ENCODE measurements at places on chromosomes 5 and 9.

DNA sequence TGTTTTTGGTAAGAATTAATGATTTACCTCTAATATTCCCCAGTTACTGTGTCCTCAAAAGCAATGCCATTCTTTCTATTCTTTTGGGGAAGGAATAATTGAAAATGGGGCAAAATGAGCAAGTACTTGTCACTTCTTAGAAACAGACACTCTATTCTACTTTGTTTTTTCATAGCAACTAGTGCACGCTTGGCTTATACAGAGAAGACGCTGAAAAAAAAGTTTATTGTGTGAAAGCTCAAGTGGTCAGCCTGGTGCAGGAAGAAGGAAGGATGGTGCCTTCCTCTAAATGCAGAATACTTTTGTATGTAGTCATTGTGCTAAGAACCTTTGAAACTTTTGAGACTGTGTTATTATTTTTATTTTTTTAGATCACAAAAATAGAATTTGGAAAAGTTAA, 29.6 kb downstream of the ANKDD1B start:
- no peak for DNase-seq

DNA sequence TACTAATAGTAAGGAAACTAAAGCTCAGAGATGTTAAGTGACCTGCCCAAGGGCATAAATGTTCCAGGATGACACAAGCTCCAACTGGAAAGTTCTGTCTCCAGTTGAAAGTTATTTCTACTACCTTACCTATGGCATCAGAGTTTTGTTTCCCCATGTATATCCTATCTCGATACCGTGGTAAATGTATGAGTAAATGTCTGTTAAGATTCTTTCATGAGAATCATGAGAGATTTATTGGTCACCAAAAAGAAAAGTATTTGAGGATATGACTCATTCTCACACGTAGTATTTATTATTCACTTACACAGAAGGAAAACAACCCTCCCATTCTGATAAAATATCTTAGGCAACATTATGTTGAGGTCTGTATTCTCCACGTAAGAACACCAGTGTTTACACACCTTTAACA, 11.1 kb upstream of the SHOC1 start:
- no peak for DNase-seq

GRCh38 chr5:66144834-66145390, 812 bp downstream of the SREK1 start:
- no peak for DNase-seq

DNA sequence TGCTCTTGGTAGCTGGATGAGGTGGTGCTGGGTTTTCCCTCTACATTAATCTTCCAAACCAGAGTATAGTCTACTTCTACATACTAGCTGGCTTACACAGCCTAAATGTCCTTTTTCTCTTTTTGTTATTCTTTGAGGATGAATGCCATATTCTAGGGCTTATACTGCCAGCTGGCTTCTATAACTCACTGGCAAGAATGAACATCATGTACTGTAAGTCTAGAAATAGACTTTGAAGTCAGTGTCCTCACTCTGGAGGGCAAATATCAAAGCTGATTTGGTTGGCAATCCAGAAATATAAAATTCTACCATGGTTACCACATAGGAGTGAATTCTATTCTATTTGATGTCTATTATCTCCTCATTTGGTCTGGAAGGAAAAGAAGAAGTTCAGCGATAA, 251.7 kb upstream of the TYRP1 start:
- no peak for DNase-seq

DNA sequence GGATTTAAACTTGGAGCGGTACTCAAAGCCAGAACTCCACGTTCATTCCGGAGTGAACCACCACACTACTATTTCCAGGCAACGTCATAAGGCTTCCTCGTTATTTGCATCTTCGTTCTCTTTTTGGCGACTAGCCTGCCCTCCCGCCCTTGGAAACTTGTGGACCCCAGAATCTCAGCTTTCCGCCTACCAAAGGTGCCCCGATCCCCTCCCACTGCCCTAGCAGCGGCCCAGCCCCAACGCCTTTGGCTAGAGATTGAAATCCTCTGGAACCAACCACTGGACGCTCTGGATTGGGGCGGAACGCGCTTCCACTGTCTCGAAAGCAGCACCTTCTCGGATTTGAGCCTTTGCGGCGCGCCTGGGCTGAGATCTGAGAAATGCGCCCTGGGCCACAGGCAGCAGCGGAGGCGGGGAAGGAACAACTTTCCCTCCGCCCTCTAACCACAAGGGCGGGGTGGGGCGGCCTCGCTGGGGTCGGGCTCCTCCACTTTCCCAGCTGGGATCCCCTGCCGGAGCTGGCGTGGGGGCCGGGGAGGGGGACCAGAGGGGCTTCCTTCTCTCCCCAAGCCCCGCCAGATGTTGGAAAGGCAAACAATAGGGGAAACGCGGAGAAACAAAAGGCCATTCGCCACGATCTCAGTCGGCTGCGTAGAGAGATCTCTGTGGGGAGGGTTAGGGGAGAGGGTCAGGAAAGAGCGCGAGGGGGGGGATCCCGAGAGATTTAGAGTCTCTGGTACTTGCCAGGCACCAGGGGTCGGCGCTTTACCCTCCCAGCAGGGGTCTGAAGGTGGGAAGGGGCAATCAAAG, 1.3 kb downstream of the MOB3B start:
- peak; percentile 57 for DNase-seq

- DNase-seq = no peak
These were observed 563.3 kb downstream of the IRX1 start for GRCh38 chr5:4158750-4159447.

DNA sequence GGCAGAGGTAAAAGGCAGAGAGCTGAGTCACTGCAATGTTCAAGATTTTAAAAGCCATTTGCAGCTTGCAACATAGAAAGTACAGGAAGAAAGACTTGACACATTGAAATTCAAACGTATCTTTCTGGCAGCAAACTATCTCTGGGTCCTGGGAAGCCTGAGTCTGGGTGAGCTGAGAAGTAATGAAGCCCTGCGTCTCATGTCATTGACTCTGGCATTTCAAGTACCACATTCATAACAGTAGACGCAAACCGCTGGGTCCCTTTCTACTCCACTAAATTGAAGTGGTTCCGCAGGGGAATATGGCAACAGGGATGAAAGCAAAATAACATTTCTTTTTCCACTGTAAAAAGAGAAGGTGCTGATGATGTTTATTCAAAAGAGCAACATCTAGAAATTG, 694.3 kb downstream of the BRINP1 start:
- DNase-seq = no peak

- DNase-seq = no peak
These were observed 128.7 kb upstream of the OTULINL start for GRCh38 chr5:14452685-14453454.

- no peak for DNase-seq
These were observed 62.4 kb downstream of the SERINC5 start for GRCh38 chr5:80193401-80193800.

GRCh38 chr5:100780376-100780870, 122.7 kb downstream of the ST8SIA4 start:
- DNase-seq = no peak

DNA sequence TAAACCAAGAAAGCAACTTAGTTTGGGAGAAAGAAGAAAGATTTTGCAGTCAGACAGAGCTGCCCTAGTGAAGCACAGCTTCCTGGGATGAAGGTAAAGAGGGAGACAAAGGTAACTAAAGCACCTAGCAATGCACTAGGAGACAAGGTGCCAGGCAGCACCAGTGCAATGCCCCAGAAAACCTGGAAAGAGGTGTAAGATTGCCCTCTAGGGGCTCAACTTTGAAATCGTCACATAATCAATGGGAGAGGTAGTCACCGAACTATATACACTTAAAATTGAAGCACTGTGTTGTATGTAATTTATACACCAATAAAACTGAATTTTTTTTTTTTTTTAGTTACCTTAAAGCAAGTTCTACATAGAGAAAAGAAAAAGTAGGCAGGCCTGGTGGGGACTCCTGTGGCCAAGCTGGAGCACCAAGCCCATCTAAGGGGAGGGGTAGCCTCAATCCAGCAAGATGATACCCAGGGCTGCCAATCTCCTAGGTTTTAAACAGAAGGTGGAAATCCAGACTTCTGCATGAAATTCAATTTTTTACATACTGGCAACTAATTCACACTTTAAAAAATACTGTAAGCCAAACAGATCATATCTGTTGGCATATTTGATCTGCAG, 48.2 kb downstream of the CDK5RAP2 start:
- DNase-seq = no peak

- no peak for DNase-seq
These were observed 10.9 kb downstream of the RALGDS start for GRCh38 chr9:133109931-133110650.

- DNase-seq = no peak
These were observed 202.3 kb downstream of the AOPEP start for GRCh38 chr9:94928691-94929368.

DNA sequence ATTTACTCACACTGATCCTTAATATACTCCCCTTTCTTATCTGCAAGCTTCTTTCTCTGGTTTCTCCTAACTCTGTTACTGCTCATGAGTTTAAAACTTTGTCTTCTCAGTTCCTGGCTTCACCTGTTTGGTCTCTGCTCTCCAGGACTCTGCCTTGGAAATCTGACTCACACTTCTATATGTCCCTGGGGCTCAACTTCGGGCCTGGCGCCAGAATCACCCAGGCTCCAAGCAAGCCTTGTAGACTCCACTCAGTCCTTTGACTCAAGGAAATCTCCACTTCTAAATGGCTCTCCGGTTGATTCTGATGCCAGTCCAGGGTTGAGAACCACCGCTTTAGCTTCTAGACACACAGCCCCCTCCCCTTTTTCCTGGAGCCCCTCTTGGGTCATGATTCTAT, 57.8 kb downstream of the TMC1 start:
- no peak for DNase-seq

DNA sequence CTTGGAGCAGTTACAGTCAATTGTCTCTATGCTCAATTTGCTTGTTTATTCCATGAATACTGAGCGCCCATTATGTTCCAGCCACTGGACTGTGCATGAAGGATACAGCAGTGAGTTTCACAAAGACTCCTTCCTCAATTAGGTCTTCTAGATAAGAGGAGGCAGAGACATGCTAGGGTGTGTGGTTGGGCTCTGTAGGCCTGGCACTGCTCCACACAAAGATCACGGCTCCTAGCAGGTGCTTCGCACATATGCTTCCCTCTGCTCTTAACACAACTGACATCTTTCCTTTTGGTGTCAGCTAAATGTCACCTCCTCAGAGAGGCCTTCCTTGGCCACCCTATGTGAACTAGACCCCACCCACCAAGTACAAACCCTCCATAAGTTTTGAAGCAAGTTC, 10.9 kb downstream of the IL12B start:
- DNase-seq = no peak

- DNase-seq = peak; percentile 75
These were observed 304.1 kb upstream of the PANK3 start for GRCh38 chr5:168883281-168883741.

- DNase-seq = no peak
These were observed 87.9 kb downstream of the IQGAP2 start for GRCh38 chr5:76490960-76491359.

DNA sequence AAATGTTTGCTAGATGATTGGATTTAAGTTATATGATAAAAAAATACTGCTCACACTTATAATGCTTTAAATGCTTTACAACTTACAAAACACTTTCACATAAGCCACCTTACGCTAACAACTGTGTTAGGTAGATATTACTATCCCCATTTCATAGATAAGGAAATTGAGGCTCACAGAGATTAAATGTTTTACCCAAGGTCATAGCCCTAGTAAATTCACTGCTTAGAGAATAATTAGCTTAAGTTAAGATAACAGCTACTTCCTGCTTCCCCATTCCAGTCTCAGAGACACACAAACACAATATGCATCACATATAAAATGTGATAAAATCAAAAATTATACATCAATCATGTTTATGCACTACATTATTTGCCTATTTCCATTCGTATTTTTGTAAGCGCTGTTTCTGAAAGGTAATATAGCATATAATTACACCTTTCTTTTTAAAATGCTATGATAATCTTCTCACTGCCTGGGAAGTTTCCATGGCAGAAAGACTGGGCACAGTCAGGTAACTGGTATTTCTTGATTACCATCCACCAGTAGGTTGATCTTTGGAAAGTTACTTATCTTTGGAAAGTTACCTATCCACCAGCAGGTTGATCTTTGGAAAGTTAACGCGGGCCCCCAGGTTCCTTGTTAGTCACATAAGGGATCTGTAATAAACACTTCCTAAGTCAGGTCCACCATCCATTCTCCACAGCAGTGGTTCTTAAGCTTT, 101.1 kb downstream of the NFIB start:
- DNase-seq = no peak

DNA sequence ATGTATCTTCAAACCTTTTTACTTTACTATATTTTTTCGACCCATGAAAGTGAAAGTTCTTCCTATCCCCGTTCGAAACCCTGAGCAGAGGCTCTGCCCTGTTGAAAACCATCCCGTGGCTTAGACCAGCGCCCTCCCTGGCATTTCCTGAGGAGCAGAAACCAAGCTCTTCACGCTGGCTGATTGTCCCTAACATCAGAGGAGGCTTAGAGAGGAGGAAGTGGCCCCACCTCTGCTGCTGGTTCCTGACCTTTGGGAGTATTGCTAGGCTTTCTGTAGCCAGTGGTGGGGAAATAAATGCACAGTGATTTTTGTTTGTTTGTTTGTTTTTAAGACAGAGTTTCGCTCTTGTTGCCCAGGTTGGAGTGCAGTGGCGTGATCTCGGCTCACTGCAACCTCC, 4.2 kb upstream of the PTGES start:
- DNase-seq = no peak

GRCh38 chr5:108827131-108827530, 79.4 kb downstream of the FER start:
- no peak for DNase-seq

DNA sequence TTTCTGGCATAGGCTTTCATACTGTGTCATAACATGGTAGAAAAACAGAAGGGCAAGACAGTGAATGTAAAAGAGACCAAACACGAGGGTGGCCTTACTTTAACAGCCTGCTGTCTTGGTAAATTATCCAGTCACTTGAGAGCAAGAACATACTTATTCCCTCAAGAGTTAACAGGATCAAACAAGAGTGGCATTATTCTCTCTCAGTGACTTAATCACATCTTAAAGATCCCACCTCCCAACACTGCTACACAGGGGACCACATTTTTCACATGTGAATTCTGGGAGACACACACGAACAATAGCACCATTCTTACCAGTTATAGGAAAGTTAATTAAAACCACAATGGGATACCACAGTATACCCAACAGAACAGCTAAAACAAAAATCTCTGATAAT, 898.0 kb upstream of the C9orf72 start:
- no peak for DNase-seq

All from neural crest cell (in vitro differentiated cells).